Fibroblast of mammary gland (primary cell): ENCODE measurements at places on chromosomes 1 and 21.

GRCh38 chr21:44566403-44566802 is 7.1 kb upstream of the KRTAP10-4 start:
- no peak for DNase-seq

GRCh38 chr1:203930342-203930741 is 68.9 kb downstream of the SNRPE start:
- peak; percentile 51 for DNase-seq

GRCh38 chr21:17118638-17119384 is 394.0 kb upstream of the CXADR start:
- no peak for DNase-seq

DNA sequence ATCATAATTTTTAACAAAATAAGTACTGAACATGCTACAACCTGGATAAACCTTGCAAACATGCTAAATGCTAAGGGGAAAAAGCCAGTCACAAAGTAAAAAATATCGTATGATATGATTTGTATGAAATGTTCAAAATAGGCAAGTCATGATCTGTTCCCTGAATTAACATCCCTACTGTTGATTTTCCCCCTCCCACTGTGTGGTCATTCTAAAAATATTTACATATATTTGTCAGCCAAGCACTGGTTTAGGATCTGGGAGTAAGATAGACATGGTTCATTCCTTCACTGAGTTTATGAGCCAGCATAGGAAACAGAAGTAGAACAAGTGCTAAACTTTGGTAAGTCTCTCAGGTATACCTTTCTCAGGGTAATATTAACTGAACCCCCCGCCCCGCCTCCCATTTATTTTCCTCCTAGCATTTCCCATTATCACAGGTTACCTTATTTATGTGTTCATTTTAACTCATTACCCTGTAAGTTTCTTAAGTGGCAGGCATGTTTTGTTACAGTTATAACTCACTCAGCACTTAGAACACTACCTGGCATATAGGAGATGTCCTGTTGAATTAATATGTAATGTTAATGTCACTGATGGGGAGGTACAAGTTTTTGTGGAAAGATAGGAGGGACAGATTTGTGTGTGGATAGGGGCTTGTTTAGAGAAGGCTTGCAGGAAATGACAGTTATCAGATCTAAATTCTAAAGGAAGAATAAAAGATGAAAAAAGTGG is 12.3 kb downstream of the UQCRH start:
- peak; percentile 27 for DNase-seq

DNA sequence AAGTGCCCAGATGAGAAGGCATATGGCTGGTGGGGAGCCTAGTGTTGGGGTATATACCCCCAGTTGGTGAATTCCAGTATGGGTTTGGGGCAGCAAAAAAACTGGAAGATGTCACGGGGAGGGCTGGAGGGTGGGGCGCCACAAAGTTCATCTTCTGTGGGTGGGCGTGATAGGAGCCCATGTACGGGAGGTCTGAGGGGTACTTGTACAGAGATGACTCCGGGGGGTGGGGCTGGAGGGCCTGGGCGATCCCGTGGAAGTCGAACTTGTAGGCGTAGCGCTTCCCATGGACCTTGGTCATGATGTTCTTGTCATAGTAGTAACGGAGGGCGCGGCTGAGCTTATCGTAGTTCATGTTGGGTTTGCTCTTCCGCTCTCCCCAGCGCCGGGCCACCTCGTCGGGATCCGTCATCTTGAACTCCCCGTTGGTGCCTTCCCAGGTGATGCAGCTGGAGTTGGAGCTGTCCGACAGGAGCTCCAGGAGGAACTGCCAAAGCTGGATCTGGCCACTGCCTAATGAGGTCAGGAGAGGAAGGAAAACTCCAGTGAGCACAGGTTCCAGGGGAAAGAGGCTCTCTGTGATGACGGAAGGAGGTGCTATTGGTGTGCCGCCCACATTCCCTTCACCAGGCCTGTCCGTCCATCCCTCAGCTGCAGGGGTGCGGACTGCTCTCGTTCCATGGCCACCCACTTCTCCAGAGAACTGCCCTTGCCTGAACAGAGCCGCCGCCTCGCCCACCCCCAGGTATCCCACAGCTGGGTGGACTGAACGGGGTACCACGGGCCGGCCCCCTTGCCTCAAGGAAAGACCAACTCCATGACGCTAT is 114.7 kb downstream of the ERG start:
- no peak for DNase-seq
